OCI-M1 (cell line): ENCODE measurements at places on chromosomes 1 and 21.
A peak's percentile ranks its signal among the peaks of the same experiment; 100 is the strongest.

GRCh38 chr1:186854102-186854501, 25.4 kb downstream of the PLA2G4A start:
- no peak for DNase-seq

DNA sequence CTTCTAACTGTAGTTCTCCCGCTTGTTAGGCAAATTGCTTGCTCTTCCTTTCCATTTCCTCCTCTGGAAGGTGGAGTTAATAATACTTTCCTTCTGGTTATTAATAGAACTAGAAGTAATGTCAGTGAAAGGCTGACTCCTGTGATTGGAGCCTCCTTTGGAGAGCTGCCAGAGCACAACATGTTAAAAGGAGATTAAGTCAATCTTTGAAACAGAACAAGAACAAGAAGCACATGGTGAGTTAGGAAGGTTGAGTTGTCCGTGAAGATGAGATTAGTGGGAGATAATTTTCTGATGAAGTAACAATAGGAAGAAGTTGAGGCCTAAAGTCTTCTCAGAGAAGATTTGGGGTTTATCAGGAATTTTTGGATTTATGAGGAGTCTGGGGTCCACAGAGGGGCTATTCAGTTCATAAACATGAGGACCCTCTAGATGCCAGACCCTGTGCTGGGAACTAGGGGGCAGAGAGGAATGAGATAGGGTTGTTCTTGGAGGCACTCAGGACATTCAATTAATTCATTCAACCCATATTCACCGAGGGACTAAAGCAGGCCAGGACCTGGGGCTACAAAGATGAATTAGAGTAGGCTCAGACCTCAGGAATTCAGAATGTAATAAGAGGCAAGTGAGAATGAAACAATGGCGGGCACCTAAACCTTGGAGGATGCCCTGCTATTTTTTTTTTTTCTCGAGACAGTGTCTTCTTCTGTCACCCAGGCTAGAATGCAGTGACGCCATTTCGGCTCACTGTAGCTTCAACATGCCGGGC, 40.7 kb upstream of the DHCR24 start:
- DNase-seq, result peak; percentile 68

DNA sequence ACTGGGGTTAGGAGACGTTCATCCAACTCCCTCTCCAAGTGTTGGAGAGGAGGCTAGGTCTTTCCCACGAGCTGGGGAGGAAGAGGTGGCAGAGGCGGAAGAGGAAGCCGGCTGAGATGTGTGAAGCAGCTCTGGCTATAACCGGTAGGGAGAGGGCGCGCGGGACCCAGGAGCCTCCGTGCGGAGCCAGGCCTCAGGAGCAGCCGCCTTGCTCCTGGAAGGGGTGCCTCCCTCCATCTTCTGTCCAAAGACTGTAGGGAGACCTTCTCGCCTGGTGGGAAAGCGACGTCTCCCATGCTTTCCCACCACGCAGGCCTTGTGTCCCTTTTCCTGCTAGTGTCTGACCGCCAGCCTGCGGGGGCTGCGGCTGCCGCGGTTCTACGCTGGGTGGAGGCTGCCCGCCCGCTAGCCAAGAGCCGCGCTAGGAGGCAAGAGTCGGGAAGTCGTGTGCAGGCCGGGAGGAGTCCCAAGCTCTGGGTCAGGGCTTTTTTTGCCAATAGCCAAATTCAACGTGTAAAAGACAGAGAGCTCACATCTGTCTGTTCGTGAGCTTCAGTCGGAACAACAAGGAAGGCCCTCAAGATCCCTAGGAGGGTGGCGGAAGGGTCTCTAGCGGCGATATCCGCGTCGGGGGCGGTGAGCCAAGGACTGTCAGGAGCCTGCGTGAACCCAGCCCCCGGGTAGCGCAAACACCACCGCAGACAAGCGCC, 8.4 kb upstream of the NBPF11 start:
- DNase-seq, result no peak

DNA sequence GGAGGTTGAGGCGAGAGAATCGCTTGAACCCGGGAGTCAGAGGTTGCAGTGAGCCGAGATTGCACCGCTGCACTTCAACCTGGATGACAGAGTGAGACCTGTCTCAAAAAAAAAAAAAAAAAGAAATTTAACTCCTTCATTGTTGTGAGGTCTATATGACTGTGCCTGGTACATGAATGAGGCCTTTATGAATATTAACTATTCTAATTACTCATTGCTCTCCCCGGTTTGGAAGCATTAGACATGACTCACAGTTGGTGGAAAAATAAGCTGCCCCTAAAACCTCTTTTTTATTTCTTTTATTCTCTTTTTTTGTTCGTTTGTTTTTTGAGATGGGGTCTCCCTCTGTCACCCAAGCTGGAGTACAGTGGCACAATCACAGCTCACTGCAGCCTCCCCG, 3.3 kb downstream of the NPPB start:
- DNase-seq, result no peak

DNA sequence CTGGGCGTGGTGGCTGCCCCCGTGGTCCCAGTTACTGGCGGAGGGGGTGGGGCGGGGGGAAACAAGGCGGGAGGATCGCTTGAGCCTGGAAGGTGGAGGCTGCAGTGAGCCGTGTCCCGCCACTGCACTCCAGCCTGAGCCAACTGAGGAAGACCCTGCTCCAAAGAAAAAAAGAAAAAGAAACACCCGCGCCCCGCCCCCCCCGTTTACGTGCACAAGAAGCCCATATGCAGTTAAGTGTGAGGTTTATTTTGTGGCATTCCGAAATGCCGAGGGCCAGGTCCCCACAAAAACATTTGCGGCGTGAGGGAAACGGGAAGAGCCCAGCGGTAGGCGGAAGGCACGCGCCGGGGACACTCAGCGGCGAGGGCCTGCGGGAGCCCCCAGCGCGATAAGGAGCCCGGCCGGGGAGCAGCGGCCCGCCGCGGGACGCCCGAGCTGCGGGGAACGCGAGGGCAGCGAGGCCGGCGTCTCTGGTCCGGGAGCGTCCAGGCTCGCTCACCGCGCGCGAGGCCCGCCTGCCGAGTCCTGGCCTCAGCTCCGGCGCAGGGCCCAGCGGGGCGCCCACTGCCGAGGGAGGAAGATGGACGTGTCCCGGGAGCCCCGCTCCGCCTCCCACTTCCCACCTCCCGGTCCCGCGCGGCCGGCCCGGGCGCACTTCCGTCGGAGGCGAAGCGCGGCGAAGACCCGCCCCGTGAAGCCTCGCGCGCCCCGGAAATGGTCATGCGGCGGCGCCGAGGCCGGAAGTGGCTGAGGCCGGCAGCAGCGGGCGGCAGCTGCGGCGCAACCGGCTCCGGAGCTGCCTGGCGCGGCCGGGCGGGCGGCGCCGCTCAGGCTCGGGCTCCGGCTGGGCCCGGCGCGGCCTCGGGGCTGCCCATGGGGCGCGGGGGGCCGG, at the start of gene TRAPPC10:
TRAPPC10 (plus strand) TSS at position 731 of the 895 bp plus-strand sequence. CDS start 185 bp downstream, outside the sequence.
- DNase-seq, result peak; percentile 94

DNA sequence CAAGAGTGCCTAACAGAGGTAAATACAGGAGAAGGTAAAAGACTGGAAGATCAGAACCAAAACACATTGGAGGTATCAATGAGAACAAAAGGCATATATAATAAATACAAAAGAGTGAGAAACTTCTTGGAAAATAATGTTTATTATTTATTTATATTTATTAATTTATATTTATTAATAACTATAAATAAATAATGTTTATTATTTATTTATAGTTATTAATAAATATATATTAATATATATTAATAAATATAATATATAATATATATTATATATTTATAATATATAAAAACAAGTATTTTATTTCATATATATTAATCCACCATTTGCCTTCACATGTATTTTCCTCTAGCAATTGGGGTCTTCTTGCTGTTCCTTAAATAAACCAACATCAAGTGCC, 391.9 kb downstream of the GPATCH2 start:
- no peak for DNase-seq

GRCh38 chr21:34911360-34911759, 137.7 kb downstream of the RUNX1 start:
- DNase-seq, result peak; percentile 83

DNA sequence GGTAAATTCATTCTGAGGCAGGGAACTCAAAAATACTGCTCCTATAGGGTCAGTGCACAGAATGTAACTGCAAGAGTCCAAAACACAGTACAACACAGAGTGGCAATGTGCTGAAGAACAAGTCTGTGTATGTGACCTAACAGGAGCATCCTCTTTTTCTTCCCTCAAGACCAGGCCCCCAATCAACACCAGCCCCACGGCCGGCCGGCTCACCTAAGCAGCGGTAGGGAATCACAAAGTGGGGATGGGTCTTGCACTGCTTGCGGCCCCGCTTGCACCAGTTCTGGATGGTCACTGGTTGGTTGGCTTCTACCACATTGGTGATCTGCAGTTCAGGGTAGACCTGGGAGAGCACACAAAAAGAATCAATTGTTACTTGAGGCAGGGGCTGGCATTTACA, 80.8 kb downstream of the APP start:
- no peak for DNase-seq

DNA sequence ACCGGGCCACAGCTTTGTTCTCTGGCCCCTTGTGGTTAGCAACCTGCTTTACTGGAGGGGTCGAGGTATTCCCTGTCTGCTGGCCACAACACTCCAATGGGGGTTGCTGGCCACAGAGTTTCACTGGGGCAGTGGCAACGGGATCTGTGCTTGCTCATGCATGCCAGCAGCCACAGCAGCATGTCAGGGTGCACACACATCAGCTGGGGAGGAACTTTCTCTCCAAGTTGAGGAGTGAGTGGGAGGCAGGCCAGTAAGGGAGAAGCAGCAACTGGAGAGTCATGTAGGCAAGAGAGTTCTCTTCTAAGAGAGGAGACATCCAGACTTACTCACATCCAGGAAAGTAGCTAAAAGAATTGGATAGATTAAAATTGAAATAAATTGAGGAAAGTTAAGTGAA, 38.0 kb downstream of the SAMD13 start:
- no peak for DNase-seq

- DNase-seq, result no peak
Measured at GRCh38 chr1:234526922-234527321, 47.9 kb upstream of the TARBP1 start.

DNA sequence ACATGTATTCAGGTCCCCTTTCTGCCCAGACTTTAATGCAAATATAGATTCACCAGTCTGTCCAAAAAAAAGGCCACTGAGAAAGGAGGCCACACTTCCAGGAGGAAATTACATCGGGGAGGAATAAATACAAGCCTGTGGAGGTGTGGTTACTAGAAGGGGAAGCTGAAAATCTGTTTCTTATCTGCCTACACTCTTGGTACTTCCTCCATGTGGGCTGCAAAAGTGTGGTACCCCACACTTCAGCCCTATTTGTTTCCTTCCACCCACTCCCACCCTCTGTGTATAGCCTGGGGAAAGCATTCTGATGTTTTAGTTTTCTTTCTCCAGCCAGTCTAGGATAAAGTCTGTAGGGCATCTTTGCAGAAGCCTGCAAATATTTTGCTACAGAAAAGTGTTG, 38.4 kb downstream of the UTP25 start:
- peak; percentile 24 for DNase-seq

DNA sequence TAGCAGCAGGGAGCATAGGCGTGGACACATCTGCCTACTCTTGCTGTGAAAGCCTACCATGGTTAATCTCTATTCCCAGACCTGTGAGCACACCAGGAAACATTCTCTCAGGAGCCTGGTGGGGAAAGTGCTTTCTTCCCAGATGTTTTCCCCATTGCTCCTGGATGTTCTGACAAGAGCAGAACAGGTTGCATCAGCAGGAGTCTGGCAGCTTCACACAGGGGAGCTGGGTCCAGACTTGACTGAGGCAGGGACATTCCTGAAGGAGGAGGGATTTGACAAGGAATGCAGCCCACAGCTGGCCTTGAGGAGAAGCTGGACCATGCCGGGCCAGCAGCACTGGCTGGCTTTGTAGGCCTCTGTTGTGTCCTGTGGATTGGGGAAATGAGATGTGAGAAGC, 21.0 kb upstream of the ARTN start:
- DNase-seq, result no peak

DNA sequence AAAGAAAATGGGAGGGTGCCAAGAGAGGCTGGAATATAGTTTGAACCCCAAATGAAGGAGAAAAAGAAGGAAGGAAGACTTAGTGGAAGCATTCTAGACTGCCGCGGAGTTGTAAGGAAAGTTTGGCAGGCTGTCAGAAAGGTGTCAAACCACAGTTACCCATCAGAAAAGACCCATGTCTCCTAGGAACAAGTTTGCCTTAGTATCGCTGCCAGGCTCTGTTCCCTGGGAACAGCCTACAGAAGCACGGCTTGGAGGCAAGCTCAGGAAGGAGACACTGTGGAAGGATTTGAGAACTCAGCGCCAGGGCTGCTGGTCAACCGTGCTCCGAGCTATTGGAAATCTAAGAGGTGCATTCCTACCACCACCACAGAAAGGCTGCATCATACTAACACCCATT, 197.4 kb downstream of the RRAGC start:
- DNase-seq, result no peak

- no peak for DNase-seq
Measured at GRCh38 chr21:34612056-34612455, 2.9 kb downstream of the RCAN1 start.

GRCh38 chr1:244788493-244789275, 46.8 kb upstream of the COX20 start:
- DNase-seq, result no peak

- no peak for DNase-seq
Measured at GRCh38 chr1:207755846-207756693, 4.2 kb downstream of the CD46 start.

GRCh38 chr1:72284348-72285073, 2.2 kb upstream of the NEGR1 start:
- peak; percentile 58 for DNase-seq

GRCh38 chr21:21236996-21237395, 238.8 kb downstream of the NCAM2 start:
- no peak for DNase-seq

- no peak for DNase-seq
Measured at GRCh38 chr1:110798691-110799256, 74.2 kb upstream of the CD53 start.

DNA sequence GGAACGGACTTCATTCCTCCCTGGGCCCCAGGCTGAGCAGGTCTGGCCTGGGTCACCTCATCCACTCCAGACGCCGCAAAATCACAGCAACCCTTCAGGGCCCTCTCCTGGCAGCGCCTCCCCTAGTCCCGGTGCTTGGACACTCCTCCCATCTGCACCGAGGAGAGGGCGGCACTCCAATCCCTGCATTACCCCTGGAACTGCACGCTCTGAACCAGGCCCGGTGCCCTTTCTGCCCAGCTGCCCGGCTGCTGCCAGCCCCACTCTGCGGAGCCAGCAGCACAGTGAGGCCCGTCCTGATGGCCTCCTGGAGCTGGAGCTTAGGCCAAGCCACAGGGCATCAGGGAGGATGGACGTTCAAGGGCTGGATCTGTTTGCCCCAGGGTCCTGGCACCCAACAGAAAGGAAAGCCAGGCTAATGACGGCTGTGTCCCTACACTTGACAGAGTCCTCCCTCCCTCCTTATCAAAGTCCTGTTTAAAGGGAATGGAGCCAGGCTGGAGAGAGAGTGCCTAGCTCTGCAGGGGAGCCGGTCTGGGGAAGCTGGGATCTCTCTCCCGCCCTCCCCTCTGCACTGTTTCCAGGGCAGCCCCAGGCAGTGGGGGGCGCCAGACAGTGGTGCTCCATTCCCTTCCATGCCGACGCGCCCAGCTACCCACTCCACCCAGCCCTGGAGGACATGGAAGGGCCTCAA, 12.7 kb downstream of the COL6A2 start:
- no peak for DNase-seq

- DNase-seq, result peak; percentile 80
Measured at GRCh38 chr1:220914283-220915116, 35.3 kb downstream of the HLX start.

- DNase-seq, result no peak
Measured at GRCh38 chr1:41015897-41016470, 5.5 kb downstream of the SLFNL1 start.

- DNase-seq, result no peak
Measured at GRCh38 chr1:39645411-39646043, 6.1 kb upstream of the HEYL start.
